ENCODE measurements at places on chromosomes 13 and 19.

DNA sequence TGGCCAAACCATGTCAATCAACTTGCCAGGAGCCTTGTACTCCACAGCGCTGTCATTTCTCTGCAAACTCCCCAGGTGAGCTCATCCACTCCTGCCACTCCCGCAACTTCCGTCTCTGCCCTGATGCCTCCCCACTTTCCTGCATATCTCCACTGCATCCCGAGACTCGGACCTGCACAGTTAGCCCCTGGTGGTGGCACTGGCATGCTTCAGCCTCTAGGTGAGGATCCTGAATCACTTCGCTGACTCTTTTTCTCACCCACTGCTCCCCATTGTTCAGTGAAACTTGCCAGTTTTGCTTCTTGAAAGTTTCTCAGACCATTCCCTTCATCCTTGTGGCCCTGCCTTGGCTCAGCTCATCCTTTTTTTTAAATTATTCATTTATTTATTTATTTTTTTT, 3.4 kb upstream of the CTU1 start:
- no peak for DNase-seq

DNA sequence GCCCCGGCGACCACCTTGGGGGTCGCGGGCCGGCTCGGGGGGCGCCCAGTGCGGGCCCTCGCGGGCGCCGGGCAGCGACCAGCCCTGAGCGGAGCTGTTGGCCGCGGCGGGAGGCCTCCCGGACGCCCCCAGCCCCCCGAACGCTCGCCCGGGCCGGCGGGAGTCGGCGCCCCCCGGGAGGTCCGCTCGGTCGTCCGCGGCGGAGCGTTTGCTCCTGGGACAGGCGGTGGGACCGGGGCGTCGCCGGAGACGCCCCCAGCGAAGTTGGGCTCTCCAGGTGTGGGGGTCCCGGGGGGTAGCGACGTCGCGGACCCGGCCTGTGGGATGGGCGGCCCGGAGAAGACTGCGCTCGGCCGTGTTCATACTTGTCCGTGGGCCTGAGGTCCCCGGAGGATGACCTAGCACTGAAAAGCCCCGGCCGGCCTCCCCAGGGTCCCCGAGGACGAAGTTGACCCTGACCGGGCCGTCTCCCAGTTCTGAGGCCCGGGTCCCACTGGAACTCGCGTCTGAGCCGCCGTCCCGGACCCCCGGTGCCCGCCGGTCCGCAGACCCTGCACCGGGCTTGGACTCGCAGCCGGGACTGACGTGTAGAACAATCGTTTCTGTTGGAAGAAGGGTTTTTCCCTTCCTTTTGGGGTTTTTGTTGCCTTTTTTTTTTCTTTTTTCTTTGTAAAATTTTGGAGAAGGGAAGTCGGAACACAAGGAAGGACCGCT, 729 bp downstream of the STK11 start:
- no peak for DNase-seq

GRCh38 chr19:41299755-41300089, 10.2 kb upstream of the CCDC97 start:
- DNase-seq, result peak; percentile 40

DNA sequence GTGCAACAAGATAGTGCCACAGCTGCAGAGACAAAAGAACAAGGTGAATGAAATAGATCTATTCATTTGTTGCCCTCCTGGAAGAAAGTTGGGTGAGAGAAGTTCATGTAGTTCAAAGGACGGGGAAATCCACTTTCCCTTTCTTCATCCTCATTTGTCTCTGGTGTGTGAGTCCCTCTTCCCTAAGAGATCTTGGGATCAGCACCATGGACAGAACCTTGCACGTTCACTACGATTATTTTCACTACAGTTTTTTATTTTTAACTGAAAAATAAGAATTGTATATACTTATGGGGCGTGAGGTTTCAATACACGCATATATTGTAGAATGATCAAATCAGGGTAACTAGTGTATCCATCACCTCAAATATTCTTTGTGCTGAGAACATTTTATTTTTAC, 29.2 kb downstream of the NLRP5 start:
- DNase-seq, result no peak

GRCh38 chr13:70391678-70392077, 283.4 kb upstream of the KLHL1 start:
- DNase-seq, result no peak

Data from pons (tissue), 1 donor.